Stimulated activated CD8-positive, alpha-beta memory T cell treated with anti-CD3 and anti-CD28 coated beads, Interleukin-4, amount 100 ng/mL, for 48 hours (primary cell): ENCODE measurements at places on chromosomes 6 and 20.
A peak's percentile ranks its signal among the peaks of the same experiment; 100 is the strongest.

GRCh38 chr6:80454197-80454596 is 347.7 kb downstream of the BCKDHB start:
- DNase-seq = no peak

GRCh38 chr20:33175123-33175522 is 7.2 kb downstream of the BPIFA2 start:
- DNase-seq = no peak

DNA sequence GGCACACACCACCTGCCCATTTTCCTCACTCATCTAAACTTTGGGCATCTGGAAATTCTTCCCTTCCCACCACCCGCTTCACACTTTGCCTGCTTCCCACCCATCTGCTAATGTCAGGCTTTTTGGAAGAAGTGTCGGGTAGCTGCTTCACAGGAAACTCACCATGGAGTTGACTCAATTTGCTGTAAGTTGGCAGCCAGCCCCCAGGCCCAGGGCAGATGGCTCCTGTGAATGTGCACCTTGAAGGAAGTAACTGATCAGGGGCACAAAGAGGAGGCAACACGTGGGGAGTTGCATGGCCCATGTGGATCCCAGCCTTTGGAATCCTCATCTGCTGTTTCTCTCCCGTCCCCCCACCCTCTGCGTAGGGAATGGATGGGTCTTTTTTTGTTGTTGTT is 87.3 kb downstream of the PPP1R14C start:
- no peak for DNase-seq

DNA sequence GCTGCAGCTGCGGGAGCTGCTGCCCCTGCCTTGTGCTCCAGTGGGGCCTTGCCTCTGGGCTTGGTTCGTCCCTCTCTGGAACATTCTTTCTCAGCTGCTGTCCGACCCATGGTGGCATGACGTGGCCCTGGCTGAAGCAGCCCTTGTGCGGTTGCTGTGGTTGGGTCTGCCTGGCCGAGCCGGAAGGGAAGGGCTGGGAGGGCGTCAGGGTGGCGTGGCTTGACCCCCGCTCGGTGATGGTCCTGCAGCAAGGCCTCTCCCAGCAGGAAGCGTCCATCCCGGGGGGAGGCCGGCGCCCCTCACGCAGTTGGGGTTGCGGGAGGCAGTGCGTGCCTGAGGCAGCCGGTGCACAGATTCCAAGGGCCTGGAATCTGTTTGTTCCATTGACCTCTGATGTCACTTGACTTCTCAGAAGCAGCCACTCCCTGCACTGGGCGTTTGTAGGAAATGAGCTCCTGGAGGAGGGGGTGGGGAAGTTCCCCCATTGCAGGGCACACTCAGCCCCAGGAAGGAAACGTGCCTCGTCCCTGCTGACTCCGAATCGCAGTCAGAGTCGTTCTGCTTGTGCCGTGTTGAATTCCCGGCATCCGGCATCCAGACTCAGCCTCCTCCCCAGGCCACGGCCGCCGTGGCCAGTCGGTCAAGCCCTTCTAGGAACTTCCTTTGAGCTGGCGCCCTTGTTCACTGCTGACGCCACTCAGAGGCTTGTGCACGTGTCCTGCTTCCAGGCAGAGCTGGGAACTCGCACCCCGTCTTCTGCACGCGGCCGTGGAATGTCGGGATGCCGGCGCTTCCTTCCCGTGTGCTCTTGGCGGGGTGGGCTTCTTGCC is 9.7 kb upstream of the TNFRSF6B start:
- peak; percentile 60 for DNase-seq

DNA sequence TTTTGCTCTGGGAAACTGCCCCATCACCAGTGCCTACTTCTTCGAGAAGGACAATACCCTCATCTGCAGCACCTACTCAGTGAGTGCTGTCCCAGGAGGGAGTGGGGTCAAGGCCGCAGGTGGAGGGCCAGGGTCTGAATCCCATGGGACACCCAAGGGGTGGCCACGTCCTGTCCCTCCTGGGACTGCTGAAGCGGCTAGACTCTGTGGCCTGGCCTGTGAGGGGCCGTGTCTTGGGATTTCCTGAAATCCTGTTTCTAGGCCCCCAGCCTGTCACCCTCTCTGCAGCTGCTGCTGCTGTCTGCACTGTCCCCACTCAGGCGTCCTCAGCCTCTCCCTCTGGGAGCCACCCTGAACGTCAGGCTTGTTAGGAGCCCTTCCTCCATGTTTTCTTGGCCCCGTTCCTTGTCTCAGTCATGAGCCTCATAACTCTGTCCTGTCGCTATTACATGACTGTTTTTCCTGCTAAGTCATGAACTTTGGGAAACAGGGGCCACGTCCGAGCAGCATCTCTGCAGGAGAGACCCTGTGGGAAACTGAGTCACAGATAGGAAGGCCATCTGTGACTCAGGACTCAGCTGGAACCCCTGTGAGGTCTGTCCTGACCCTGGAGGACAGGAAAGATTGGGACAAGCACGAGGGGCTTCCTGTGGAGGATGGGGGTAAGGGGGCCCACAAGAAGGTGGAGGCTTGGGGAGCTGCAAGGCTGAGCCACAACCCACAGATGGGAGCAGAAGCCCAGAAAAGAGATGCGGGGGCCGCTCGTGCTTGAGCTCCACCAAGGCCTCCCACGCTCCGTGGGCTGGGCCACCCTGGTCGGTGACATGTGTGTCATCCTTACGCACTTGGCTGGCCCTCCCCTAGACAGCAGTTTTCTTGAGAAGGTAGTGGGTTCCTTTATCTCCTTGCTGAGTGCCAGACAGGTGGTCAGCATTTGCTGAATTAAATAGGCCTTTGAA is 49.9 kb downstream of the EFCAB8 start:
- DNase-seq = no peak

GRCh38 chr6:166611631-166612030 is 15.4 kb downstream of the RPS6KA2 start:
- no peak for DNase-seq

GRCh38 chr6:116513224-116513875 is 1.9 kb downstream of the CALHM5 start:
- no peak for DNase-seq
